ENCODE measurements at places on chromosomes 4 and X. TPM values are rescaled to one million over a fixed set of nuclear protein-coding genes. Genes with fewer than 3 reads are reported as not detected.

DNA sequence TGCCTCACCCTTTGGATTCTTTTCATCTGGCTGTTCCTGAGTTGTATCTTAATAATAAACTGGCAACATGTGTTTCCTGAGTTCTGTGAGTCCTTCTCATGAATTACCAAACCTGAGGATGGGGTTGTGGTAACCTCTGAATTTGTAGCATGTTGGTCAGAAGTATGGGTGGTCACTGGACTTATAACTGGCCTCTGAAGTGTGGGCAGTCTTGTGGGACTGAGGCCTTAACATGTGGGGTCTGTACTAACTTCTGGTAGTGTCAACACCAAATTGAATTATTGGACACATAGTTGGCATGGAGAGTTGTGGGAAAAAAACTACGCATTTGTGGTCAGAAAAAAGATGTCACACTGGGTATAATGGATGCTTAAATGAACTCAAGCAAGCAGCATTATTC is 45.0 kb upstream of the TNIP3 start:
- DNase-seq = no peak

DNA sequence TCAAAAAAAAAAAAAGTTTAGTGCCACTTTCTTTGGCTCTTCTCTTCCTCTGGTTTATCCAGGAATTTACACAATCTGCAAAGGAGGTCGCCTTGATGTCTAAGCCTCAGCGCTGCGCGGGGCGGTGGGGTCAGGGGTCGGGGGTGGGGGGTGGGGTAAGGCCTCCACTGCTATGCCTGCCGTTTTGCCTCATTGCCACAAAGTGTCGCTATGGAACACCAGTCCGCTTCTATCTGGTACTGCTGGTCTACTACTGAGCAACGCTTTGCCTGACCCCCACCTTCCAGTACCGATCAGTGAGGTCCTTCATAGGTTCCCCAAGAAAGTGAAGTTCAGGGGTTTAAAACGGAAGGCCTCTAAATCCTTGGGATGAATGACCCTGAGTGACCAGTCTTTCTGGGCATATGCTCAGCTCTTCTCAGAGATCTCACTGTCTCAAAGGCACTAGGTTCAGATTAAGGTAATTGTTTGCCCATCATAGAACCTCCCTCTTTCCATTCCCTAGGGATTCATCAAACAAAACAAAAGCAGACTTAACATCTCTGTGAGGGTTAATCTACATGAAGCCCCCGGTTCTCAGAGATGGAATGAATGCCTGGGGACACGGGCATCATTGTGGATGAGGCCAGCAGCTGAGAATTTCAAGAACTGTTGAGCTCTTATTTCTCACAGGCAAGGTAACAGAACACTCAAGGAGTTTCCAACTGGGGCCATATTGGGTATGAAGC is 16.9 kb upstream of the TSR2 start:
- no peak for DNase-seq

GRCh38 chr4:13298655-13299054 is 185.5 kb downstream of the RAB28 start:
- no peak for DNase-seq

PLAC1 gene
- not detected for polyA plus RNA-seq

GLRB gene
- polyA plus RNA-seq = 5.2 TPM

HSD17B13 gene
- not detected for polyA plus RNA-seq

FGA gene
- 5.3 TPM for polyA plus RNA-seq

- no peak for DNase-seq
Observed at GRCh38 chr4:37441231-37442061, 196.9 kb downstream of the NWD2 start.

- no peak for DNase-seq
Observed at GRCh38 chr4:168884251-168885124, 125.6 kb downstream of the CBR4 start.

- DNase-seq = no peak
Observed at GRCh38 chrX:154696676-154697045, 43.3 kb upstream of the CTAG2 start.

TLR7 gene
- 0.52 TPM for polyA plus RNA-seq

- DNase-seq = no peak
Observed at GRCh38 chrX:154718616-154719015, 32.3 kb downstream of the GAB3 start.

DNA sequence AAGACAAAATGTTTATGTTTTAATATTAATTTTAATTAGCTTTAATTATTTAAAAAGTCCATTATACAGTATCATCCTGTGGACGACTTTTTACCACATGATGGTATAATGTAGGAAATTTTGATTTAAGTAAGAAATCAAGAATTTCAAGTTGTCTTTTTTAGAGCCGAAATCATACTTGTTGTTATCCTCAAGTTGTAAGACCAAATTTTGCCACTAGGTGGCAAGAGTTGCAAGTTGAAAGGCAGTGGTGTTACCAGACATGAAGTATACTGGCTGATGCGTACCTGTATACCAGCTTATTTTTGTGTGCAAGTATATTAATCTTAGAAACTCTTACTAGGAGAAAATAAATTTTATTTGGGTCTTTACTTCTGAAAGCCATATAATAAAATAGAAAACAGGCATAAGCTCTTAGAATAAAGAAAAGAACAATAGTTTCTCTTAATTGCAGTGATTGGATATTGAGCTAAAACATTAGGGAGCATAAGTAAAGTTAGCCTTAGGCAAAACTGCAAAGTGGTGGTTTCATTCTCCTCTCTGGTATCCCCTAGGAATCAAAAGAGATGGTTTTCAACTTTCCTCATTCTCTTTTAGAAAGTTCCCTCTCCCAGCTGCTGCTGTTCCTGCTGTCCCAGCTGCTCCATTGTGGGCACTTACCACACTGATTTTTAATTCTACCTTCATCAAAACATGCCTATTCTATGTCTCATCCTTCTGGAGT is 118.0 kb upstream of the WDFY3 start:
- DNase-seq = peak; percentile 18

PRPS1 gene
- 29.3 TPM for polyA plus RNA-seq

- DNase-seq = no peak
Observed at GRCh38 chr4:32199639-32200038, 1479.5 kb downstream of the PCDH7 start.

Data from kidney (tissue), 22 donors.